Caudate nucleus (tissue), 63 donors: ENCODE measurements at places on chromosomes 7 and 10.

DNA sequence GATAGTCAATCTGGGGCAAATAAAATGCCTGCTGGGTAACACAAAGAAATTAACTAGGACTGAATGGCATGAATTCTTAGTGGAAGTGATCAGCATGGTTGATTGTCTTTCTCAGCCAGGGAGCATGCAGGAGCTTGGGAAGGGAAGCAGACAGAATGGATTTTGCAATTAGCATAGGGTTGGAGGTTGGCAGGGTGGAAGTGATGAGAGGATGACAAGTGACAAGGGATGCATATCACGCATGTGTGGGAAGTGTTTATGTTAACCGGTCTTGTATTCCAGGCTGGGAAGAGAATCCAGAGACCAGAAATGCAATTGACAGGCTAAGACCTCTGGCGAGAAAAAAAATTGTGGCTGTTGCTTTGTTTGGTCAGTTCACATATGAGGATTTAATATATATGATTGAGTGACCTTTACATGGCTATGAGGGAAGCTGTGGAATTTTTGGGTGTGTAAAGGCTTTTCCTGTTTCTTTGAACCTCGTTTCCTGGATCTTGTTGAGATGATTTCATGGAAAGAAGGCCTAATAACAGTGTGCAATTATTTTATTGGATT lies 8.3 kb downstream of the MDFIC start:
- no peak for DNase-seq

DNA sequence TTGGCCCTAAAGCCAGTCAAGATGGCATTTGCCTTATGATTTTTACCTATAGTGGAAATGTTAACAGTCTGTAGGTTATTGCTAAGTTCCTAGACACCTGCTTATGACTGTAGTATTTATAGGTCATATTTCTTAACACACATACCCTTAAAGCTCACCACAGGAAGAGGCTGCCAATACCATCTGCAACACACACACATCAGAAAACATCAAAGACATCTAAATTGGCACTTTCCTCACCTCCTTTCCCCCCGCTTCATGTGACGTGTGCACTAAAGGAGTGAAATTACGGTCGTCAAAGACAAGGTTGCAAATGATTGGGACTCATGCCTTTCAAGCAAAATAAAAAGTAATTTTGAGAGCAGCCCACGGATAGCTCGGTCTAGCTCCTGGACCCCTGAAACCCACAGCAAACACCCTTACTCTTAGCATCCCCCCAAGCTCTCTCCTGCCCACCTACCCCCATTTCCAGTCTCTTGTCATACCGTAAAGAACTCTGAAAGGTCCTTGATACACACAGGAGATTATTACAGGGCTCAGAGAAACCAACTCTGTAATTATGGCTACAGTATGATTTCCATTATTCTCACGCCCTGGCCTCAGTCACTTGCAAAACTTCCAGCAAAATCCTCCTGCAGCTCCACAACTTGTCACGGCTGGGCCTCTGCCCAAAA lies 90.5 kb downstream of the PLXNA4 start:
- DNase-seq = no peak

DNA sequence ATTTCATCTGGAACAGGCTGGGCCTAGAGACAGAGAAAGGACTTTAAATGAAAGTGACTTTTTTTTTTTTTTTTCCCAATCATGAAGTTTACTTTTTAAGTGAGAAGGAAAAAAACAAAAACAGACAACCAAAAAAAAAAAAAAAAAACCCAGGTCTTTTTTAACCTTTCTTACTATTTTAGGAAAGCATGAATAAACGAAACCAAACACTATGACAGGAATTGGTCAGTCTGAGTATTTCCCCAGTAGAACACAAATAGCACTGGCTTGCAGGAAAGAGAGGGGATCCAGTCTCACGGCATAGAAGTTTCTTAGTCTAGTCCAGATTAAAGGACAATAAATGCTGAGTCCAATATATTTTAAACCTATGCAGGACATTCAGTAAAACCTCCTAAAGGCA lies 180.5 kb upstream of the CCDC6 start:
- no peak for DNase-seq

GRCh38 chr10:125368146-125368545 lies 207.8 kb upstream of the CTBP2 start:
- no peak for DNase-seq

DNA sequence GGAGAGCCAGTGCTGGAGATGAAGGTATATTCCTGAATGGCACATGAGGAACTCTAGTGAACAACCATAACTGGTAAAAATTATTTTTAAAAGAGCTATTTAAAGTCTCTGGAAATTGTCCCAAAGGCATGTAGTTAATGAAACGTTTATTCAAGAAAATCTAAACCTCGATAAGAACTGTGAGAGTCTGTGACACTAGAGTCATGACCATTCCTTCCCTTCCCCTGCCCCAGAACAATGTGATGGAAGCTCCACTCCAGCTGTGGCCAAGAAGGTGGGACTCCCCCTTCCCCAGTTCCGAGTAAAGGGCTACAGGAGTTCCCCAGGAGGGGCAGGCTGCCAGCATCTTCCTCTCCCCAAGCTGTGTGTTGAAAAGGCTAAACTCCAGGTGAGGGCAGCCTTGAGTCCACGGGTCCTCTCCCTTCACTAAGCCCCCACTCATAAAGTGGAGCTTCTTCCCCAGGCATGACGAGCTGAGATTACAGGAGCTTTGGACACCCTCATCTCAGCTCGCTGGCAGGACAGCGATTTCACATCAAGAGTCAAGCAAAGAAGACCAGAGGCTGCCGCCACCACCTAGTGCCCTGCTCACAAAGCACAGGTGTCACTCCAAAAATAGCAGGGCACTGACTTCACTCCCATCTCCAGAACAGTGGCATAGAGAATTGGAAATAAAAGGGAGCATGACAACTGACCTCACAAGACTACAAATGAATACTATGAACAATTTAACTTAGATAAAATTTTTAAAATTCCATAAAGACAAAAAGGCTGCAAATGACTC lies 68.5 kb downstream of the NHLRC2 start:
- DNase-seq = no peak

DNA sequence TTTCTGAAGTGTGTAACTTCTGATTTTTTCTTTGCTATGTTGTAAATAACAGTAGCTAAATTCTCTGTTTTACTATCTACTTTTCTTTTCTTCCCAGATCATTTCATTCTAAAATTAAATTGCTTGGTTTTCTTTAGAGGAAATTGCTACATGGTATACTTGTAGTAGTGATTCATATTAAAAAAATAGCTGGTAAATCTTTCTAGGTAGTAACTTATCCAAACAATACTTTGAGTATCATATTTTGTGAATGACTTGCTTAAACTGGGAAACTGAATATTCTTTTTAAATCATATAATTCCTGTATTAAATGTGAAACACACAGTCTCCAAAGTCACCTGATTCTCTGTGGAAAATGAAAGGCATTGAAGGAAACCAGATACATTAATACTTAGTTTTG lies 85.5 kb downstream of the ZNRF2 start:
- no peak for DNase-seq

- DNase-seq = no peak
These were observed 29.3 kb downstream of the PPP2R2D start for GRCh38 chr10:131930150-131930549.

DNA sequence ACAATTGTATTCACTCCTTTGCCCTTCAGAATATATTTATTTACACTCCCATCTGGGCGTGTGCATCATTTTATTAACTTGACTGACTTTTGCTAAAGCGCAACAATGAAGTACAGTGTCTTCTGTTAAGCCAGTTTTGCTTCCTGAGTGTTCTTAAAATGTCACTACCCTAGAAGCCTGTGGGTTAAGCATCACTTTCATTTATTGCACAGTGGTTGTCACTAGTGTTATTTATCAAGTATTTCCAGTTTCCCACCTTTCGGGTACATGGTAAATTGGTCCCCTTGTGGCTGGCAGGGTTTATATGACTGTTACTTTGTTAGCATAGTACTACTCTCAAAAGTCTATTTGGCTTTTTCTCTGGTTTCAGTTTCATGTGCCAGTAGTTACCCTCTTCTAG lies 3.3 kb downstream of the HILPDA start:
- no peak for DNase-seq

DNA sequence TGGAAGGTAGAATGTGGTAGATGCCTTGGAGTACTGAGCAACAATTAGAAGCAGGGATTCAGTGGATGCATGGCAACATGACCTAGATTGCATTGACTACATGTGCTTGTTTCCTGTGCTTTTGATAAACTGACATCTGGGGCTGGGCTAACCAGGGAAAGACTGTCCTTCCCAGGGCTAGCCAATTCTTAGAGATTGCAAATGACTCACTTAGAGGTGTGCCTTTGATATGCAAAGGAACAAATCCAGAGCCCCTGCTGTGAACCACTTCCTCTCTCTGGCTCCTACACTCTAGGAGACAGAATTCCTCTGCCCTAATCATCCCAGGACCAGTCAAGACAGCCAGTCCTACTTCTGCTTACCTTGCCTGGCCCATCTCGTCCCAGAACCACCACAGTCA lies 651.5 kb downstream of the LRMDA start:
- no peak for DNase-seq

DNA sequence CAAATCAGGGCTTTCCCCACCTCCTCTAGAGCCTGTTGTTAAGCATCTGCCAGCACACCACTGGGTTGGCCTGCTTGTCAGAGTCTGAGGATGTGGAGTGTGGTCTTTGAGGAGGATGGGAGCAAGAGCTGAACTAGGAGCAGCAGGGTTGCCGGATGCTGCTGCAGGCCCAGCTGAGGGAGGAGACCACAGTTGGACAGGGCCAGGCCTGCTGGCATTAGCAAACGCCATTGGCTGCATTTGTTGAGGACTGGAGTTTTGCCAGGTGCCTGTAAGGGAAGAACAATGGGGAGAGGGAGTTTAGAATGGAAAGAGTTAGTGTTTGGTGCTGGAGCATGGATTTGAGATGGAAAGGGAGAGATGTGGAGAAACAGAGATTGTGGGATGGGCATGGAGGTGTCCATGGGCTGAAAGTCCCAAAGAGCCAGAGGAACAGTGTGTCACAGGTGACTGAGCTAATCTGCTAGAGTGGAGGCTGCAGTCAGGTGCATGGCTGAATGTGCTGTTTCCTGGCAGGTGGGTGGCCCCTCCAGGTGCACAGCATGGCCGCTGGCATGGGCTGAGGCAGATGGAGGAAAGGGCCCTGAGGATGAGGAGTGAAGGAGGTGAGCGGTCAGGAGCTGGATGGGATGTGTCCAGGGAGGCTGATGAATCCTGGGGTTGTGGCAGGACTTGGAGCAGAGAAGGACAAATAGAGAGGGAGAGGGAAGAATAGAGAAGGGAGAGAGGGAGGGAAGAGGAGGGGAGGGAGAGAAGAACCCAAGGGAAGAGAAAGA lies 40.7 kb downstream of the LEP start:
- DNase-seq = no peak

DNA sequence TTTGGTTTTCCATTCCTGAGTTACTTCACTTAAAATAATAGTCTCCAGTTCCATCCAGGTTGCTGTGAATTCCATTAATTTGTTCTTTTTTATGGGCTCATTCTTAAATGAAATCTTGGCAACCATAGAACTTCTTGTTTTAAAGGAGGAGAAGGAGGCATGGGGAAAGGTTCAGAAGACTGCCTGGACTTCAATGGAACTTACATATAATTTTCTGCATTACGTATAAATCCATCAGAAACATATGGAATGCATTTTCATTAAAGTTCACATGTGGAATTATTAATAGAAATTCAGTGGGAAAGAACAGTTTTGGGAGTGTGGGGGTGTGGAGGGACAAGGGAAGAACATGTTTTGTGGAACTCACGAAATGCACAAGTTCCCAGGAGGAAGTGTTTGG lies 176.6 kb upstream of the PRKCQ start:
- DNase-seq = no peak
